ENCODE measurements at places on chromosomes 1 and 21.

DNA sequence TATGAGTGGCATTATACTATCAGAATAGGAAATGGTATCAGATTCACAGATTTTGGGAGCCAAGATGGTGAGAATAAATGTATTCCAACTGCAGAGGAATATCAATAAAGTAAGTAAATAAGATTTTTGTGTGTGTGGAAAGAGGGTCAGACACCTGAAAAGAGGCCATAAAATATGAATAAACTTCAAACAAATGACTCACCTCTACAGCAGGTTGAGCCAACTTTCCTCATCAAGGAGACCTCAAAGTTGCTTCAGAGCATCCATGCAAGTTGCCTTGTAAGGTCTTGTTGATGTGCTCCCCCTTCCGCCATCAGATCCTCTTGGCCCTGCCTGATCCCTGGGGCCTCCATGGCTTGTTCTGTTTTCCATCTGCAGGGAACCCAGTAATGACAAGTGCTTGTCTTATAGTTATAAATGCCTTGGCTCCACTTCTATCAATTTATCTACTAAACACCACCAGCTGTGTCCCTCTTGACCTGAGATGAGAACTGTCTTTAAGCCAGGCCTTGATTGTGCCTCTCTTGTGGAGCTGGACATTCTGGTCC lies 775.6 kb downstream of the LTN1 start:
- no peak for DNase-seq

DNA sequence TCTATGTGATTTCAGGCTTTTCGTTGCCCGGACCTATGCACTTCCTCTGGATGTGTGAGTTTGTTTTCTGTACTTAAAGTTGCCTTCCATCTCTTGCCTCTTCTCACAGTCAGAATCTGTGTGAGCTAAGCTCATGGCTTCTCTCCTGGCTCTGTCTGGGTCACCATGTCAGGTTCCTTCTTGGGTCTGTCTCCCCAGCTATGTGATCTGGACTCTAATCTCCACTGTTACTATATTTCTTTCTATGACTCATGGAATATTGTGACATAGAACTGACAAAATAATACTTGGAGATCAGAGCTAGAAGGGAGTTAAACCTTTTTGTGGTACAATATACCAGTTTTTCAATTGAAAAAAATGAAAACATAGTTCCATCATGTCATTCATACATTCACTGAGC lies 172.7 kb upstream of the FGGY start:
- DNase-seq, result no peak

DNA sequence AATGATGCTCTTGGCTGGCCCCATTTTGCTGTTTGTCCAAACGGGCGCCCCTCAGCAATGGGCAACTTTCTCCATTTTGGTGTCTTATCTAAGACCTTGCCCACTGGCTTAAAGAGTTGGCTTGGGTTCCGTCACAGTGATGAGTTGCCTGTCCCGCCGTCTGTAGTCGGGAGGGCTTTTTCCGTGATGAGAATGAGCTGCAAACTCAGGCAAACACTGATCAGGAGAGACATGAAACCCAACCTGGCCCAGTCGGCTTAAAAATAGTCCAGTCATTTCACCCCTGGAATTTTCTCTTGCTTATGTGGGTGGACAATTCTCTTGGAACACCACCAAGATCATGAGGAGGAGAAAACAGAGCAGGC lies 79.3 kb downstream of the ST6GALNAC3 start:
- DNase-seq, result no peak

- no peak for DNase-seq
Observed at GRCh38 chr1:214050513-214051401, 63.0 kb downstream of the PROX1 start.

GRCh38 chr1:229408458-229409037 lies 25.3 kb downstream of the ACTA1 start:
- no peak for DNase-seq

DNA sequence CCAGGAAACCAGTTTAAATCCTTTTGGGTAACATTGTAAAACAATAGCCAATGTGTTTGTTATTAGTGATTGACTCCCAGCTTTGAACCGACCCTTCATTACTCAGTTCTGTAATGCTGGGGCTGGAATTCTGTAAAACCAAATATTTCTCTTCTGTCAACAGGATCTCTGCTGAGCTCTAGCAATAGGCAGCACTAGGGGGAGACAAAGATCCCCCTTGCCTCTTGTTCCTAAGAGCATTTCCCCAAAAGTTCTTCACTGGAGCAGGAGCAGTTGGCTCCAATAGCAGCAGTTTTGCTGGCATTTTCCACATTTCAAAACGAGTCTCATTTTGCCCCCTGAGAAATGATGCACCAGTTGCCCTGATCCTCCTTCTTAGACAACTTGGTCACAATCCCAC lies 1671.1 kb downstream of the MRPL39 start:
- no peak for DNase-seq

GRCh38 chr1:77652268-77652667 lies 30.2 kb downstream of the ZZZ3 start:
- DNase-seq, result no peak

- no peak for DNase-seq
Observed at GRCh38 chr1:233505130-233505529, 108.8 kb upstream of the KCNK1 start.

DNA sequence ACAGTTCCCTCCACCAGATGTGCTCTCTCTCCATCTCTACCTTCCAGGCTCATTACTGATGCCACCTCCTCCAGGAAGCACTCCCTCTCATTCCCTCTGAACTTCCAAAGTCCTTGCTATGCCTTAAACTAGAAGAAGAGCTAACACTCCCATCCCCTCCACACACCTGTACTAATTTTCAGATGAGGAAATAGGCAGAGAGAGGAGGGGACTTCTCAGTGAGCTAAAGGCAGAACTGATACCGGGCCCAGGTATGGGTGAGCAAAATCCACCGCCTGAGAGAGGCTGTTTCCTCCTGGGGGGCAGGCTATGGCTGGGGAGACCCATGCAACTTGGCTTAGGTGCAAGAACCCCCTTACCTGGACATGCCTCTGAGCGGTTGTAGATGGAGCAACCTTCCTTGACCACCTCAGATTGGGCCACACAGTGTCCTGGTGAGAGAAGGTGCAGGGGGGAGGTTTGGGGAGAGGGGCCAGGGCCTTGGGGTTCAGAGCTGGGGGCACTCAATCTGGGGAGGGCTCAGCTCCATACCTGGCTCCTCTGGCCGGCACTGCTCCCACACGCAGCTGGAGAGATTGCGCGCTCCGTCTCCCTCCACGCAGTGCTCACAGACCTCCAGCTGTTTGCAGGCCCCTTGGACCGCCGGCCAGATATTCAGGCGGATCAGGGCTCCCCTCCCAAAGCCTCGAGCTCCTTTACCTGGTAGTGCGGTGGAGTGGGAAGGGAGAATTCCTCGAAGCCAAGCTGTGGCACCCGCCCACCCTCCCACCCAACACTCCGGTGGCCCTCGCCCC lies 967 bp downstream of the CD164L2 start:
- peak; percentile 60 for DNase-seq

DNA sequence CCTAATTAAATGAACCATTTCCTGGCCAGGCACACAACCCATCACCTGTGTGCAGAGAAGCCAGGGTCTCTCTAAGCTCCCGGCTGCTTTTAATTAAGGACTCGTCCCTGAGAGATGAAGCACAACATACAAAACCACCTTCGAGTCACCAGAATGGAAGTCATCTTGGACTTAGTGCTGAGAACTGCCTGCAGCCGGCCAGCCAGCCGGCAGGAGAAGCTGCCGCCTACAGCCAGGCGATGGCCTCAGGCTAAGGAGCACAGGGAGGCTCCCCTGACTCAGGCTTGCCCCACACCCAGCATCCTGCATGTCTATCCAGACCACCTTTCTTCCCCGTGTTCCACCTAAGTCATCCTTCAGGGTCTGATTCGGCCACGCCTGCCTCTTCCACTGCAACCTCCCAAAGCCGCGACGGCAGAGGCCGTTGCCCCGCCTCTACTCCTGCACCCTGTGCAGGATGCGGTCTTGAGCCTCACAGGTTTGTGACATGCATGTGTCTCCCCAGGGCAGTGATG lies 83.6 kb downstream of the SLC66A1 start:
- DNase-seq, result no peak

GRCh38 chr1:76583875-76584477 lies 283.3 kb upstream of the ST6GALNAC5 start:
- no peak for DNase-seq

GRCh38 chr1:24020025-24020424 lies 39.9 kb upstream of the SRSF10 start:
- no peak for DNase-seq

GRCh38 chr1:89657886-89658285 lies 25.0 kb downstream of the LRRC8C start:
- DNase-seq, result no peak

GRCh38 chr1:248704606-248705005 lies 2.0 kb upstream of the OR14I1 start:
- no peak for DNase-seq

DNA sequence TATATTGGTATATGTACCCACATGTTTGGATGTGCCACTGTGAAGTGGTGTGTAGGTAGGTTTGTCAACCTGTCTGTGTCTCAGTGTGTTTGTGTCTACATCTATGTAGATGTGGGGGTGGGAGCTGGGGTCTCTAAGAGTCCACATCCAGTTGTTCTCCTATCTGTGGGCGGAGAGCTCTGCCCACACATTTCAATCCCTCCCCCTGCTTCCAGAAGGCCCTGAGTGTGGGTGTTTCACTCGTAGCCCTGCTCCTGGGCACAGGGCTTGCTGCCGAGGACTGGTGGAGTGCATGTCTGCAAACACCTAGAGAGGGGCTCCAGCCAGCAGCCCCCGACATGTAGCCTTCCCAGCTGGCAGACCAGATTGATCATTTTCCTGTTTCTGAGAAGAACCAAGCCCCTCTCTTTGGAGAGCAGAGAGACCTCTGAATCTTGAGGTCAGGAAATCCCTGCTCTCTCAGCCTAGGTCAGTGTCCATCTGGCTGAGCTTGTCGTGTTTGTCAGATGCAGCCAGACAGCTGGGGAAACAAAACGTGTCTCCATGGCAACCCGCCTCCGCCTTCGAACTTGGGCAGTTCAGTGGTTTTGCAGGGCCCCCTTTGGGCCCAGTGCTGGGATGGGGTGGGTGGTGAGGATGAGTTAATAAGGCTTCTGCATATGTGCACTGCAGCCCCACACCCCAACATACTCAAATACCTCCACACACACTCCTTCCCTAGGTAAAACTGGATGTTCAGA lies 31.2 kb upstream of the SYNC start:
- no peak for DNase-seq

GRCh38 chr21:44374601-44375280 lies 21.3 kb downstream of the TRPM2 start:
- DNase-seq, result no peak

GRCh38 chr1:244727871-244728474 lies 75.0 kb downstream of the DESI2 start:
- DNase-seq, result peak; percentile 19

- DNase-seq, result no peak
Observed at GRCh38 chr1:87426463-87427249, 98.0 kb downstream of the LMO4 start.

- DNase-seq, result no peak
Observed at GRCh38 chr1:218660678-218661053, 315.5 kb downstream of the TGFB2 start.

DNA sequence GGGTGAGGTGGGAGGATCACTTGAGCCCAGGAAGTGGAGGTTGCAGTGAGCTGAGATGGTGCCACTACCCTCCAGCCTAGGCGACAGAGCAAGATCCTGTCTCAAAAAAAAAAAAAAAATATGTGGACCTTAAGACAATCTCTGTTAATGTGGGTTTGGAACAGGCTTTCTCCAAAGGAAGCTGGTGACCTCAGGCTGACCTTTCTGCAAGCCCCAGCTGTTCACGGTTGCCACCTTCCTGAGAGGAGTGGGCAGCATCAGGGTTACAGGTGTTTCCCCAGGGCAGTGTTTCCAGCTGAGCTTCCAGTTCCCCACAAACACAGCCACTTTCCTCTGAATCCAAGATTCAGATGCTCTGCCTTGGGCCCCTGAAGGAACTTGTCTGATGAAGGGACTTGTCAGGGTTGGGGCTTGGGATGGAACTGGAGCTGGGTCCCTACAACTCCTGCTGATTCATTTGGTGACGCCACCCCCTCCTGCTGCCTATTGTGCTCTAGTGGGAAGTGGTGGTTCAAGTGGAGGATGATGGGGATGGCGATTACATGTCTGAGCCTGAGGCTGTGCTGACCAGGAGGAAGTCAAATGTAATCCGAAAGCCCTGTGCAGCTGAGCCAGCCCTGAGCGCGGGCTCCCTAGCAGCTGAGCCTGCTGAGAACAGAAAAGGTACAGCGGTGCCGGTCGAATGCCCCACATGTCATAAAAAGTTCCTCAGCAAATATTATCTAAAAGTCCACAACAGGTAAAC lies 1.9 kb downstream of the ZBTB48 start:
- no peak for DNase-seq

- no peak for DNase-seq
Observed at GRCh38 chr1:21910558-21911204, 26.4 kb downstream of the HSPG2 start.

GRCh38 chr1:147581459-147581858 lies 40.2 kb downstream of the BCL9 start:
- no peak for DNase-seq

- peak; percentile 42 for DNase-seq
Observed at GRCh38 chr1:39509360-39510009, 18.0 kb downstream of the BMP8A start.

- no peak for DNase-seq
Observed at GRCh38 chr1:53108646-53109580, 33.5 kb downstream of the SLC1A7 start.

GRCh38 chr1:155962599-155963211 lies 15.6 kb downstream of the ARHGEF2 start:
- no peak for DNase-seq

GRCh38 chr1:204127597-204128242 lies 24.1 kb downstream of the ETNK2 start:
- no peak for DNase-seq

GRCh38 chr1:61013189-61013945 lies 69.0 kb upstream of the NFIA start:
- DNase-seq, result no peak

DNA sequence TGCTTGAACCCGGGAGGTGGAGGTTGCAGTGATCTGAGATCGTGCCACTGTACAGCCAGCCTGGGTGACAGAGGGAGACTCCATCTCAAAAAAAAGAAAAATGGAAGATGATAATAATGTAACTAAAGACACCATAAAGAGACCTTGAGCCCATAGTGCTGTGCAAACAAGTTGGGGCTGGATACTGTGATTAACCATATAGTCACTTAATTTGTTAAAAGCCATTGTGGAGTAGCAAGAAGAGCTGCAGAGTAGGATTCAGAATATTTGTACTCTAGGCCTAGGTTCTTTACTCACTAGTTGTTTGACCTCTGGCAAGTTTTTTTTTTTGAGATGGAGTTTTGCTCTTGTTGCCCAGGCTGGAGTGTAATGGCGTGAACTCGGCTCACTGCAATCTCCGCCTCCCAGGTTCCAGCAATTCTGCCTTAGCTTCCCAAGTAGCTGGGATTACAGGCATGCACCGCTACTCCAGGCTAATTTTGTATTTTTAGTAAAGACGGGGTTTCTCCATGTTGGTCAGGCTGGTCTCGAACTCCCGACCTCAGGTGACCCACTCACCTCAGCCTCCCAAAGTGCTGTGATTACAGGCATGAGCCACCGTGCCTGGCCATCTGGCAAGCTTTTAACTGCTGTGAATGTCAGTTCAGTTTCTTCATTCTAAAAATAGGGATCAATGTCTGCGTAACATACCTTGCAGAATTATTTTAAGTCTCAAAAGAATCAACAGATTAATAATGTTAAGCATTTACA lies 12.8 kb downstream of the CAP1 start:
- no peak for DNase-seq
